ENCODE measurements at places on chromosomes 6 and 20. TPM values are rescaled to one million over a fixed set of nuclear protein-coding genes. Genes with fewer than 3 reads are reported as not detected.
A peak's percentile ranks its signal among the peaks of the same experiment; 100 is the strongest.

DNA sequence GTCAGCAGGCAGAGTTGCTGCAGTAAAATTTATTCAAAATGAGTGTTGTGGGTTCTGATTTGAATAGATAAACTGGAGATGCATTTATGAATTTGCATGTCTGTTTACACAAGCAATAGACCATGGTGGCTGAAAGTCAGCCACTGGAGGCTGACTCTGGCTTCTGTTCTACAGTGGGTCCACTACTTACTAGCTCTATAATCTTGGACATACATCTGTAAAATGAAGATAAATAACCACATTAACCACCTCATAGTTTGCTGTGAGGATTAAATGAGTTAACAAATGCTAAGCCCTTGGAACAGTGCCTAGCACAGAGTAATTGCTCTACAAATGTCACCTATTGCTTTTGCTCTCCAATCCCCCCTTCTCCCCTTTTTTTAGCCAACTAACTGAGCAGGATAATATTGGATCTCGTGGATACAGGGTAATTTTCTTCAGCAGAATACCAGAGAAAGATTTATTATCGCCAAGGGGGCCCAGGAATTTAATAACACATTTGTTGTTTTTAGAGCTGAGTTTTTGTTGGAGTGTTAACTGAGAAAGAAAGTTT is 1.4 kb upstream of the PM20D2 start:
- no peak for DNase-seq

DNA sequence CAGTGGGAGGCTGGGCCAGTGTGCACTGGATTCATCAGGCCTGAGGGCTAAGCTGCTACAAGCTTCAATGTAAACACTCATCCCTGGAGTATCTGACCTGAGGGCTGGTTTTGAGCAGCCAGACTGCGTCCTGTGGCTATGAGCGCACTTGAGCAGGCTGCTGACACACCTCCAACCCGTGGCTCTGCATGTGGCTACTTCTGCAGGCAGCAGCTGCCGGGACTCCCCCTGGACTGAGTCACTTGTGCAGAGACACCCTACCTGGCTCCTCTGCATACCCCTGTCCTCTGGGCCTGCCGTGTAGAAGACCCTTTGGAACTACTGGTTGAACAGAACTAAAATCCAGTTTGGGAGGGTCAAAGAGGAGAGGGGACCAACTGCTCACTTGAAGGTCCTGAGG is 172.0 kb downstream of the SCP2D1 start:
- DNase-seq, result no peak

DNA sequence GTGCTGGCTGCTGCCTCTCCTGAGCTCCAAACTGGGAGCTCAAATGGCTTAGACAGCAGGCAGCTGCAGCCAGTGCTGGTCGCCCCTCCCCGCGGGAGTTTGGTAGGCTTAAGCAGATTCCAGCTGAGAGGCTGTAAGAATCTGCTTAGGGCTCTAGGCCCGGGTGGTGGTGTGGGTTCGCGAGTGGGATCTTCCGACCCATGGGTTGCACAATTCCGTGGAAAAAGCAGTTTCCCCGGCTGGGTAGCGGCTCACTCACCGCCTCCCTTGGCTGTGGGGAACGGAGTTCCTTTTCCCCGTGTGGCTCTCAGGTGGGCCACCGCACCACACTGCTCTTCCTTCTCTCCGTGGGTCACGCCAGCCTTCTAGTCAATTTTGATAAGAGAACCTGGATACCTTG is 232.5 kb downstream of the PKHD1 start:
- no peak for DNase-seq

The ABHD16A gene
- 44.7 TPM for total RNA-seq

- no peak for DNase-seq
Observed at GRCh38 chr20:33119725-33120720, 40.6 kb downstream of the BPIFB4 start.

GRCh38 chr20:48723308-48724264 is 104.2 kb downstream of the PREX1 start:
- no peak for DNase-seq

DNA sequence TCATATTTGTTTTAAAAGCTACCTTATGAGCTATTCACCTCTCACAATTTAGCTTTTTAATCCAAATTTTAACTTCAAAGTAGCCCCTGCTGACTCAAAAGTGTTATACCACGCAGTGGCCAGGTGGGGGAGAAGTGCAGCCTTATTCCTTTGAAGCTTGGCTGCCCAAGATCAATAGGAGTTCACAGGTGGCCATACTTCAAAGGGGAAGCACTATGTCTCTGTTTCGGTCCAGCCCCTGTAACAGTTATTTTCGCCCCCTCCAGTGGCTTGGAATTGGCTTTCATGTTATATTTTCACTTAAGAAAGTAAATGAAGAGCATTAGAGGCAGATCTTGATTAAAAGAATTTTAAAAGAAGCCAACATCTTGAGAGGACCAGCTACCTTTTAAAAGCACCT is 608.4 kb downstream of the EPHA7 start:
- peak; percentile 61 for DNase-seq

The OVOL2 gene
- total RNA-seq, result not detected

GRCh38 chr6:148572676-148573335 is 174.0 kb upstream of the UST start:
- DNase-seq, result peak; percentile 16

The PHACTR1 gene
- 0.26 TPM for total RNA-seq

The SNRPB gene
- total RNA-seq, result 567 TPM

GRCh38 chr20:36390719-36391415 is 84.7 kb downstream of the DLGAP4 start:
- DNase-seq, result no peak

All from activated CD4-positive, alpha-beta T cell treated with anti-CD3 and anti-CD28 coated beads, Interleukin-2, amount 10 ng/mL, durations not matched to agents 24 days and 14 days (primary cell).